H1 (cell line): ENCODE measurements at places on chromosomes 12 and 14.

DNA sequence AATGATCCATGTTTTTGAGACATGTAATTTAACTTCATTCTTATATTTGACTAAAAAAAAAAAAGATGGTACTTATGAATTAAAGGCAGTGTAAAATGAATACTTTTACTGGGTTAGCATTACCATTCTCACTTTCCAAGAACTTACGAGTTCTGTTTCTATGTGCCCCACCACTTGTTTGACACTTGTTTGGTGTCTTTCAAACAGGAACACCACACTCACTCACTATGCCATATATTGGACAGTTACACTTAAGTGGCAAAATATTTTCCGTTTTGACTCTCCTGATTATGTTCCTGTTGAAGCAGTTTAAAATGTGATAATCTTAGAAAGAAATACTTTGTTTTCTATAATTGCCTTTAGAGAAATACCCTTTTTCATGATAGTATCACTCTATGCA lies 56.6 kb upstream of the ATXN7L3B start:
- no peak overlapping the region for H3K4me3 ChIP-seq
- no peaks in the 10 kb centered on the region for H3K36me3 ChIP-seq
- H3K27ac ChIP-seq = no peak overlapping the region
- no peaks in the 10 kb centered on the region for H3K27me3 ChIP-seq
- DNase-seq = no peak

GRCh38 chr12:71008616-71009015 lies 88.1 kb upstream of the PTPRR start:
- no peaks in the 10 kb centered on the region for H3K36me3 ChIP-seq
- H3K4me3 ChIP-seq = no peak overlapping the region
- no peak for DNase-seq
- no peak overlapping the region for H3K27ac ChIP-seq
- H3K4me1 ChIP-seq = no peaks in the 10 kb centered on the region
- no peaks in the 10 kb centered on the region for H3K27me3 ChIP-seq

GRCh38 chr12:124053851-124054250 lies 80.8 kb downstream of the ZNF664 start:
- DNase-seq = peak; percentile 63
- H3K27ac ChIP-seq = no peak overlapping the region
- H3K4me3 ChIP-seq = no peak overlapping the region
- no peaks in the 10 kb centered on the region for H3K4me1 ChIP-seq
- no peaks in the 10 kb centered on the region for H3K27me3 ChIP-seq

- H3K4me1 ChIP-seq = no peaks in the 10 kb centered on the region
- H3K36me3 ChIP-seq = no peaks in the 10 kb centered on the region
- no peak for DNase-seq
- no peak overlapping the region for H3K27ac ChIP-seq
- no peaks in the 10 kb centered on the region for H3K27me3 ChIP-seq
- no peak overlapping the region for H3K4me3 ChIP-seq
These were observed 699 bp upstream of the CD69 start for GRCh38 chr12:9761419-9761781.

GRCh38 chr12:132746613-132747012 lies 15.0 kb downstream of the ANKLE2 start:
- H3K36me3 ChIP-seq = peaks cover 82% of the 10 kb centered on the region
- H3K4me1 ChIP-seq = no peaks in the 10 kb centered on the region
- no peak for DNase-seq
- no peaks in the 10 kb centered on the region for H3K27me3 ChIP-seq
- H3K27ac ChIP-seq = no peak overlapping the region

DNA sequence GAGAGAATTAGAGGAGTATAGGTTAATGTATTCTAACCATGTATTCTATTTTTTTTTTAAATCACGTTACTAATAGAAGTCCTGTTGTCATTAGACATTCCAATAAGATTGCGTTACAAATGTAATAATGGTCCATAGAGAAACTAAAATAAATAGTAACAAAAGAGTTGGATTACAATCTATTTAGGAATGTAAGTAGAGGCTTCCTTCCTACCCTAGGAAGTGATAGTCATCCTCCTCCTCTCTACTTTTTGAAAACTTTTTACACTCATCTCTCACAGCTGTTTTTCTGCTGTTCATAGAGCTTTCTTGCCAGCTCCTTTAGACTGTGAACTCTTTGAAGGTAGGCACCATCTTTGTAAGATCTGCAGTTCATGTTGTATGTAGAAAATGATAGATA lies 23.6 kb downstream of the TRHDE start:
- no peaks in the 10 kb centered on the region for H3K27me3 ChIP-seq
- no peak overlapping the region for H3K27ac ChIP-seq
- H3K36me3 ChIP-seq = no peaks in the 10 kb centered on the region
- DNase-seq = no peak

GRCh38 chr12:16358878-16359277 lies 11.4 kb downstream of the MGST1 start:
- peaks cover 85% of the 10 kb centered on the region for H3K36me3 ChIP-seq
- DNase-seq = no peak
- no peaks in the 10 kb centered on the region for H3K27me3 ChIP-seq

DNA sequence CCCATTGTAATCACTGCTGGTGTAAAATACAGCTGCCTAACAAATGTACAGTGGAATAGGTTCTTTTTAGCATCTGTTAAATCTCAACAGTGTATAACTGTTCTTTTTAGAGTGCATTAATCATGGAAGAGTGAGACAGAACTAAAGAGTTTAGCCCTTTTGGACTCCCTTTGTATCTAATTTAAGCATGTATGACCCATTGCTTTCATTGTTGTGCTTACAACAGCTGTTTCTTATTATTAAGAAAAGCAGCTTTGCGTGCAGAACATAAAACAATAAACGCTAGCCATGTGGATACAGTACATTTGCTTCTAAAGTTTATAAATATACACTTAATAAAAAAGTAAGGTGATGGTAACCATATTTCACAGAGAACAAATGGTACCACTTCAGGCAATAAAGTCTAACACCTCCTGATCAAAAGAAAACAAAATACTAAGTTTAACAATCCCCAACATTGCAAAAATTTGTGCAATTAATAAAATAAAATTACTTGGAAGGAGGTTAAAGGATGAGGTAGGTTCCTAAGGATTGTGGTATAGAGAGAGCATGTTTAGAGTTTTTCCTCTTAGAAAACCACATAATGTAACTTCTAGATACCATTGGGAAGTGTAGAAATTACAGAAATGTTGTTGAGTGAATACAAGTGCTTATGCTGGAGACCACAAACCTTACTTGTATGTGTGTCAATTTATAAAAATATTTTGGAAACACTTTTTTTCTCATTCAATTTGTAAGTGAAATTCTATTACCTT lies 448.7 kb downstream of the SLC6A15 start:
- H3K27me3 ChIP-seq = no peaks in the 10 kb centered on the region
- no peak for DNase-seq
- H3K27ac ChIP-seq = no peak overlapping the region
- H3K4me3 ChIP-seq = no peak overlapping the region

GRCh38 chr12:110024051-110024450 lies 24.3 kb downstream of the C12orf76 start:
- no peak overlapping the region for H3K4me3 ChIP-seq
- no peak overlapping the region for H3K27ac ChIP-seq
- H3K4me1 ChIP-seq = peaks cover 7% of the 10 kb centered on the region
- DNase-seq = no peak

- no peaks in the 10 kb centered on the region for H3K27me3 ChIP-seq
- H3K27ac ChIP-seq = no peak overlapping the region
- no peaks in the 10 kb centered on the region for H3K36me3 ChIP-seq
- peaks cover 3% of the 10 kb centered on the region for H3K4me1 ChIP-seq
These were observed 61.6 kb upstream of the MED13L start for GRCh38 chr12:116339062-116339461.

GRCh38 chr14:56142314-56142713 lies 24.1 kb downstream of the PELI2 start:
- no peaks in the 10 kb centered on the region for H3K36me3 ChIP-seq
- H3K27me3 ChIP-seq = no peaks in the 10 kb centered on the region
- no peak overlapping the region for H3K27ac ChIP-seq

GRCh38 chr12:93813972-93814821 lies 137.0 kb downstream of the CRADD start:
- H3K27me3 ChIP-seq = no peaks in the 10 kb centered on the region
- no peak overlapping the region for H3K27ac ChIP-seq
- H3K4me3 ChIP-seq = no peak overlapping the region
- H3K4me1 ChIP-seq = no peaks in the 10 kb centered on the region; the same call in 1 of the 2 replicates

DNA sequence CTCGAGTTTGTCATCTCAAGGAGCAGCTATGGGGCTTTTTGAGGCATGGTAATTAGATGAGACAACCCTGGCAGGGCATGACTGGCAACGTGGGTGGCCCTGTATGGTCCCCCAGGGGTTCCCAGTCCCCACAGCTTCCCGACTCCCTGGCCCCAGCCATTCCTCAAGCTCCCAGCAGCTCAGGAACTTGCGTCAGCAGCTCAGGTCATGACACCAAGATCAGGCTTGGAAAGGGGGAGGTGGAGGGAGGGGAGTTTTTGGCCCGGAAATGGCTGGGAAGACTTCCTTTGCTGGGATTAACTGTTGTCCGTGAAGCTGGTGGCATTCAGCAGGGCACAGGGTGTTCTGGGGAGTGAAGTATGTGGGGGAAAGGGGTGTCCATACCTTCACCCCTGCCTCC lies 10.4 kb upstream of the NRIP2 start:
- H3K27me3 ChIP-seq = no peaks in the 10 kb centered on the region
- H3K4me3 ChIP-seq = no peak overlapping the region
- no peak for DNase-seq
- H3K36me3 ChIP-seq = no peaks in the 10 kb centered on the region
- H3K4me1 ChIP-seq = peaks cover 4% of the 10 kb centered on the region
- H3K27ac ChIP-seq = no peak overlapping the region

- no peaks in the 10 kb centered on the region for H3K27me3 ChIP-seq
- DNase-seq = no peak
- no peak overlapping the region for H3K4me3 ChIP-seq
- peaks cover 3% of the 10 kb centered on the region for H3K4me1 ChIP-seq
- H3K36me3 ChIP-seq = no peaks in the 10 kb centered on the region
These were observed 660 bp upstream of the MAP1LC3B2 start for GRCh38 chr12:116558280-116559161.

DNA sequence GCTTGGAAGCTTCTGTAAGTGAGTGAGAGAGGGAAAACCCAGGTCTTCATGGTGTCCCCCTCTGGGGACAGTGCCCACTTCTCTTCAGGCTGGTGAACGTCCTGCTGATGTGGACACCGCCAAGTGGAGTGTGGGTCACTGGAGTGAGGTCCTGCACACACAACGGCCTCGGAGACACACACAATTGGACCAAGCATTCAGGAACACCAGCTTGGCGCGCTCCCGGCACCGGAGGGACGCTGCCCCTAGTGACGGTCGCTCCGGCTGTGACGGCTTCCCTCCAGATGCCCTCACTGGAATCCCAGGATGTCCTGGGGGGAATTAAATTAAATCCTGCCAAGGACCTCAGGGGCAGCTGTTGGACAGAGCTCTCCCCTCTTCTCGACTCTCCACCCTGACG lies 123.1 kb downstream of the ZNF664 start:
- no peak overlapping the region for H3K4me3 ChIP-seq
- H3K4me1 ChIP-seq = no peaks in the 10 kb centered on the region; the same call in 1 of the 2 replicates
- no peak overlapping the region for H3K27ac ChIP-seq

GRCh38 chr12:21370845-21371449 lies 1.8 kb upstream of the IAPP start:
- no peak overlapping the region for H3K27ac ChIP-seq
- no peaks in the 10 kb centered on the region for H3K4me1 ChIP-seq
- no peaks in the 10 kb centered on the region for H3K36me3 ChIP-seq
- DNase-seq = no peak
- no peaks in the 10 kb centered on the region for H3K27me3 ChIP-seq

DNA sequence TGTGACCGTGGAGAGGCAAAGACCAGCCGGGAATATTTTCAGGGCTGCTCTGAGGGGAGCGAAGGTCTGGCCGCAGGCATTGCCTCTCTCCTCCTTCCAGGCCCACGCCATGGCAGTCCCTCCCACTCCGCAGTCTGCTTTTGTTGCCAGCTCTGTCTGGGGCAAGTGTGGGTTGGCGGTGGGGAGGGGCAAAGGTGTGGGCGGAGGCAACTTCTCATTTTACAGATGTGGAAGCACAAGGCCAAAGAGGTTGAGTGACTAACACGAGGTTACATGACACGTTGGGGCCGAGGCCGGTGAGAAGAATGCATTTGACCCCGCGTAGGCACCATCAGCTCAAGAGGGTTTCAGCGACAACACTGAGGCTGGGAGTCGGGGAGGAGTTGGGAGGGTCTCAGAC lies 6.1 kb upstream of the FAIM2 start:
- no peak overlapping the region for H3K27ac ChIP-seq
- peak; percentile 23 for DNase-seq
- no peak overlapping the region for H3K4me3 ChIP-seq
- H3K4me1 ChIP-seq = peaks cover 25% of the 10 kb centered on the region
- H3K36me3 ChIP-seq = no peaks in the 10 kb centered on the region

GRCh38 chr12:117836999-117837736 lies 131.6 kb downstream of the KSR2 start:
- peak; percentile 96 for DNase-seq
- no peaks in the 10 kb centered on the region for H3K27me3 ChIP-seq
- H3K27ac ChIP-seq = no peak overlapping the region
- H3K4me3 ChIP-seq = peak overlapping the region; percentile 39; the same call in 1 of the 2 replicates

- no peak overlapping the region for H3K4me3 ChIP-seq
- peak overlapping the region; percentile 67; the same call in 1 of the 2 replicates for H3K27ac ChIP-seq
These were observed 105.2 kb downstream of the RBM19 start for GRCh38 chr12:113860950-113861349.

DNA sequence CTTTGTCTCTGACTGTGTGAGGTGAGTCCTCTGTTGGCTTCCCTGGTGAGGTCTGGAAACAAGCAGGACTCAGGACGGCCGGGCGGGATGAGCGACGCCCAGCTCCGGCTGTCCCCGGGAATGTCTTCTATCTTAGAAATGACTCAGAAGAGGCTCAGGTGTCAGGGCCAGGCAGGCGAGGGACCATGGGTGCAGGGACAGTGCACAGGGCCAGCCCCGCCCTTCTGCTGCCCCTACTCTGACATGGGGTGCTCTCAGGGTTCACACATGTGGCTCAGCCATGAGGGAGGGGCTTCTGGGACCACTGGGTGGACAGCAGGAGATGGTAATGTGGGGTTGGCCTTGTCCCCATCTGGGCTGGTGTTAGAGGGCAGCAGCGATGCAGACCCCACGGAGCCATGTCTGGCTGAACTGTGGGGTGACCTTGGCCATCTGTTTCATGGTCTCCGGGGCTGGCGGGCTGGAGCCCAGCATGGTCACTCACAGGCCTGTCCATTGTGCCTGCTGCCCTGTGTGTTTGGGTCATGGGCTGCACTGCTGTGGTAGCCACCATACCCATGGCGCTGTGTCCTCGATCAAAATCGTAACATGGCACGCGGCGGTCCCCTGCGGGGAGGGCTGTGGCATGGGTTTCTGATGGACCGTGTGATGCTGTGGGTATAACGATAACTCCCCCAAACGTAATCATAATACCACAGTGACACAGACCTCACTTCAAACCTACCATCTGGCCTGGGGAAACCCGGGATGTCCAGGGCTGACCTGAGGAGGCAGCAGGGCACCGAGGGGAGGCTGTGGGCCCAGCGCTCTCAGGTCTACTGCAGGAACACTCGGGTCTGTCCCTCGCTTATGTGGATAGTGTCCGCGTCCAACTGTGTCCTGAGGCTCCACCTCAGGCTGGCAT lies 368.8 kb downstream of the TMEM121 start:
- no peak overlapping the region for H3K4me3 ChIP-seq
- H3K27ac ChIP-seq = no peak overlapping the region
- H3K4me1 ChIP-seq = no peaks in the 10 kb centered on the region

- no peak overlapping the region for H3K4me3 ChIP-seq
- no peaks in the 10 kb centered on the region for H3K27me3 ChIP-seq
- no peaks in the 10 kb centered on the region for H3K4me1 ChIP-seq
- H3K36me3 ChIP-seq = no peaks in the 10 kb centered on the region
These were observed 235.5 kb upstream of the NOS1 start for GRCh38 chr12:117596968-117597367.

- H3K4me3 ChIP-seq = no peak overlapping the region
- no peaks in the 10 kb centered on the region for H3K27me3 ChIP-seq
These were observed 262.5 kb upstream of the TMEM132C start for GRCh38 chr12:128004383-128004938.
